HS-5 (cell line): ENCODE measurements at places on chromosomes 11 and 22.
A peak's percentile ranks its signal among the peaks of the same experiment; 100 is the strongest.

GRCh38 chr22:35523167-35523947 is 17.3 kb upstream of the RASD2 start:
- DNase-seq, result no peak

DNA sequence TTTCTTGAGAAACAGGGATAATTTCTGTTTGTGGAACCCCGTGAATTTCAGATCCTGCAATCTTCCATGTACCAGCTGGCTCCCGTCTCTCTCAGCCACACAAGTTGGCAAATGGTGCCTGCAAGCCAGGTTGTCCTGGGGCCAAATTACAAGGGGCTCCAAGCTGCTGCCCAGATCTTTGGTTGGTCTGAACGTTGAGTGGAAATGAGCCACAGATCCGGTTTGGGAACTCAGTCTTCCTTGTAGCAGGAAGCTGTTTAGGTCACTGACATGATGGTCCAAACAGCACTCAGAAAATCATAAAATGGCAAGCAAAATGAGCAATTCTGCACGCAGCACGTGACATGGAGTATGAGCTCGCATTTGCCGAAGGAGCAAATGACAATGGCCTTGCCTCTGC is 1496.4 kb downstream of the TBC1D22A start:
- no peak for DNase-seq

DNA sequence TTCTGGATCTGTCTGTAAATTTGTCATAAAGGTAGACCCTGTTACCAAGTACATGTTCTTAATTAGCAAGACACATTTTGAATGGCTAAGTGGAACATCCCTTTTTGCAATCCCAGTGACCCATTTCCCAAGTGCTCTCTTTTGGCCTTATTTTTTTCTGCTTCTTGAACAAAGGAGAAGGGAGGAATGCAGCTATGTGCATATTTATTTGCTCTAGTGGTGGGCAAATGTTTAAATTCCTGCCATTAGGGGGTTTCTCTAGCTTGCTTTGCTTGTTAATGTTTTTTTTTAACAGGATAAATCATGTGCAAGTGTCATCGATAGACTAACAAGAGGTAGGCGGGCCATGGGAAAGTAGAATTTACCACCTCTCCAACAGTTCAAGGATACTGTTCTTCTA is 135.7 kb downstream of the COMMD9 start:
- no peak for DNase-seq

DNA sequence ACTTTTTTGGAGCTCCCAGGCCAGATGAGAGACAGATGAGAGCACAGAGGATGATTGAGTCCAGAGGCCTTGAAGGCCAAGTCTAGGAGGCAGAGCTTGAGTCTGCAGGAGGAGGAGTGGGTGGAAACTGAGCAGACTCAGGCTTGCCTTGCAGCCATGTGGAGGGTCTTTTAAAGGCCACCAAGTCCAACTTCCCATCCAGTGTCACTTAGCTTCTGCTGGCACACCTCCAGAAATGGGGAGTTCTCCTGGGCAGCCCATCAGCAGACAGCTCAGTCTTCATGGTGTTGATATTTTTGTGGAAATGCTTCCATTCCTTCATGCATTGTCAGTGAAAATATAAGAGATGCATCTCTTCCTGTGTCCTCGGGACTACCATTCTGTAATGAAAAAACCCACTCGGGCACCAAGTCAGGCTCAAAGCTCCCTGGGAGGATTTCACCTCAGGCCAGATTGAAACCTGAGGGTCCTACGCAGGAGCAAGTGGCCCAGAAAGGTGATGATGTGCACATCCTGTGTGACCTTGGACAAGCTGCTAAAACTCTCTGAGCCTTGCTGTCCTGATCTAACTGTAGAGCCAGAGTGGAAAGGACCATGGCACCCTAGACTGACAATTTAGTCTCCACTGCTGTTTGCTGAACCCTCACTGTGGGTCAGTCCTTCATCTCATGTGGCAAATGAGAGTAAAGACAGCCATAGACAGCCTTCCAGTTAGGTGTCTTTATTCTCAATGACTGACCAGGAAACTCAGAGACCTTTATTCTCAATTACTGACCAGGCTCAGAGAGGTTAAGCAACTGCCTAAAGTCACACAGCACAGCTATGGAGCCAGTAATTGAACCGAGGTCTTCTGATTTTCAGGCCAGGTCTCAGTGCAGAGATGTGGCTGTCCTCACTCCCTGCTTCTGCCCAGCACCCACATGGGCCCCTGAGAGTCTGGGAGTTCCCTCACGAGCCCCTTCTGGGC is 2.9 kb upstream of the LRRC32 start:
- no peak for DNase-seq

DNA sequence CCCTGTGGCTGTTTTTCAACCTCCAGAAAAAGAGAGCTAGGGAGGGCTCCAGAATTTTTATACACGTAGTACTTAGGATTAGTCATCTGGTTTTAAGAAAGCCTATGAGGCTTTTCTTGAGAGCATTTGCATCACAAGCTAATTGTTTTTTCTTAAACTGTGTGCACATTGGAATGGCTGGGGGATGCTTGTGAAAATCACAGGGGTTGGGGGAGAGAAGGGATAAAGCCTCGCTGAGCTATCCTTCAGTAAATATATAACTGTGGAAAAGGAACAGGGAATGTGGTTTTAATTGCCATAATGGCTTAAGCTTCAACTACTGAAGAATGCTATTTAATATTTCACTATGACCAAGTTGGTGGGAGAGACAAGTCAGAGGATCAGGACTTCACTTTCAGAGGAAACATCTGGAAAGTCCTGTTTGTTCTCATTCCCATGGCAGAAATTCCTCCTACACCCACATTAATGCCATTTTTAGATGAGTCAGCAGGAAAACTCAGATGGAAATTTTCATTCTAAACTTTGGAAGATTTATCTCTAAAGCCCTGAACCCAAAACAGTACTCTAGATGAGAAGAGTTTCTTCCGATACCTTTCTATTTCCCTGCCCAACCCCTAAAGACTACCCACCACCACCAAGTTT is 591.3 kb downstream of the LRRC4C start:
- DNase-seq, result no peak

- DNase-seq, result no peak
Observed at GRCh38 chr11:2530855-2531200, 86.0 kb downstream of the KCNQ1 start.

DNA sequence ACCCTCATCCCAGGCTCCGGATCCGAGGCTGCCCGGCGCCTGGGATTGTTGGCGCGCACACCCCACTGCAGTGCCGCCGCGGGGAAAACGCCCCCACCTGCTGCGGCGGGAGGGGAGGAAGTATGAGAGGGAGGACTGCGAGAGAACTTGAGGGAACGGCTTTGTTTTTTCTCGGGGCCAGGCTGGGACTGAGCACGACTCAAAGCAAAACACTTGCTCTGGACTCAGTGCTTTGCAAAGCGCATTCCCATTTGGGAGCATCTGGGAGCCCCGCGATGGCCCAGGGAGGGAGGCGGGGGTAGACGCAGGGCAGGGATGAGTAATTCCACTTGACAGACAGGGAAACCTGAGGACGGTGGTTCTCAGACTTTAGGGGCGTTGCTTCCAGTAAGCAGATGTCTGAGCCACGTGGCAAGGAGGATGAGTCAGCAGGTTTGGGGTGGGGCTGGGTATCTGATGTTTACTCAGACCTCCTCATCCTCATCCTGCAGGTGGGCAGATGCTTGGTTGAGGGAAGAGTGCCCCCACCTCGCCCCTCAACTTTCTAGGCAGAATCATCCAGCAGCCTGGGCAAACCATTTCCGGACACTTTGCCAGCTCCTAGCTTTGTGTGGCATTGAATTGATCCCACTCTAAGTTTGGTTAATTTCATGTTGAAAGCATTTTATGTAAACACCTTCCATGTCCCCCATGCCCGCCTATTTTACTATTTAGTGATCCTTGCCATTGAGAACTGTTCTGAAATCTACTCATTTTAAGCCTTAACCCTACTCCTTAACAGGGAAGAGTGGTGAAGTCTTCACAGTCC is 1.5 kb downstream of the MIAT start:
- DNase-seq, result peak; percentile 89

GRCh38 chr22:25453557-25453956 is 110.9 kb upstream of the GRK3 start:
- DNase-seq, result no peak

- DNase-seq, result no peak
Observed at GRCh38 chr11:69808667-69809086, 10.5 kb downstream of the FGF3 start.

GRCh38 chr11:23181022-23181807 is 320.9 kb upstream of the CCDC179 start:
- DNase-seq, result no peak

DNA sequence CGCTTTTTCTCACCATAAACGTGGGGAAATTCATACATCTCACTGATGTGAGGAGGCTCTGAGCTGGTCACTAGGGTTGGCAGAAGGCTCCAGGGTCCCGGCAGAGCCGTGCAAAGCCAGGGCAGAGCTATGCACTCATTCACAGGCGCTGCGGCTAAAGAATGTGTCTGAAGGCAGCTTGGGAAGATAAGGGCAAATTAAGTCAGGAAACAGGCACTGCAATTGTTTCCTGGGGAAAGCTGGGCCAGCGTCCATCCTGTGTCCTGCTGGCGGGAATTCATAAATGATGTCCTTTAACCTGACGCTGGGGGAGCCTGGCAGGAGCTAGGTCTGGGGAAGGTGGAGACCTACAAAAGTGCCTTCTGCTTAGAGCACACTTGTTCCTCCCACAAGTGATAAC is 27.6 kb downstream of the PKNOX2 start:
- no peak for DNase-seq

- no peak for DNase-seq
Observed at GRCh38 chr11:94217705-94218104, 86.7 kb upstream of the IZUMO1R start.

DNA sequence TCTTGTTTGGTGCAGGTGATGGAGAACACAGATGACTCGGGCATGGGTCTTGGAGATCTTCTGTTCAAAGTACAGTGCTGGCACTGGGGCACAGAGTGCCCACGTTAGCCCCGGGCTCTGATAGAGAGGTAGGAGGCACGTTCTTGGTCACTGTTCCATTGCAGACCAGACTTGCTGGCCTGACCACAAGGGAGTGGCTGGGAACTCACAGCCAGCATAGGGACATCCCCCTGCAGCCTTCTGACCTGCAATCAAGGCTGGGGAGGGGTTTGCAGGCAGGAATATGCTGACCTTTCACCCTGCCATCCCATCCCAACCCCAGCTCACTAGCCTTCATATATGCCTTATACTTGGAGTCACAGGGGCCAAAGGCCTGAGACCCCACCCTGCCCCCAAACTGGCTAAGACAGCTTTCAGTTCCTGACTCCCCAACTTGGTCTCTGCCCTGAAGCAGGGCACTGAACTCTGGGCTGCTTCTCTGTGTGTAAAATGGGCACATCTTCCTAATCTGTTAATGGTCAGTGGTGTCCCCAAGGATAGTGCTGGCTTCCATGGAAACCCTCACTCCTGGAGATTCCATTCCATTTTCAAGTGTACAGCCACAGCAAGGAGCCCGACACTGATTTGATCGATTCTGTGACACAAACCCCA is 4.6 kb downstream of the MRPL49 start:
- DNase-seq, result no peak
